Stimulated activated CD8-positive, alpha-beta memory T cell treated with anti-CD3 and anti-CD28 coated beads, Interleukin-7, amount 100 ng/mL, for 4 hours (primary cell): ENCODE measurements at places on chromosomes 1 and 21.

DNA sequence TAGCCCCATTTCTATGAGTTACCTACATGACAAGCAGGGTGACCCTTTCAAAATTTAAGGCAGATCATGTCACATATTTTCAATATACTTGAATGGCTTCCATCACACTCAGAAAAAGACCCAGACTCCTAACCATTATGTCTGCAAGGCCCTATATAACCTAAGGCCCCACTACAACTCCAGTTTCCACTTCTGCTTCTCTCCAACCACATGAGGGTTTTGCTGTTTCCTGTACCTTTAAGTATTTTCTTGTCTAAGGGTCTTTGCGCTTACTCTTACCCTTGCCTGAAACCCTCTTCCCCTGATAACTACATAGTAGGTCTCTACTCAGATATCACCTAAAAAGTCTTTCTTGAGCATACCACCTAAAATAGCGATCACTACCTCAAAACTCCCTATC is 46.1 kb downstream of the SGIP1 start:
- DNase-seq: no peak

DNA sequence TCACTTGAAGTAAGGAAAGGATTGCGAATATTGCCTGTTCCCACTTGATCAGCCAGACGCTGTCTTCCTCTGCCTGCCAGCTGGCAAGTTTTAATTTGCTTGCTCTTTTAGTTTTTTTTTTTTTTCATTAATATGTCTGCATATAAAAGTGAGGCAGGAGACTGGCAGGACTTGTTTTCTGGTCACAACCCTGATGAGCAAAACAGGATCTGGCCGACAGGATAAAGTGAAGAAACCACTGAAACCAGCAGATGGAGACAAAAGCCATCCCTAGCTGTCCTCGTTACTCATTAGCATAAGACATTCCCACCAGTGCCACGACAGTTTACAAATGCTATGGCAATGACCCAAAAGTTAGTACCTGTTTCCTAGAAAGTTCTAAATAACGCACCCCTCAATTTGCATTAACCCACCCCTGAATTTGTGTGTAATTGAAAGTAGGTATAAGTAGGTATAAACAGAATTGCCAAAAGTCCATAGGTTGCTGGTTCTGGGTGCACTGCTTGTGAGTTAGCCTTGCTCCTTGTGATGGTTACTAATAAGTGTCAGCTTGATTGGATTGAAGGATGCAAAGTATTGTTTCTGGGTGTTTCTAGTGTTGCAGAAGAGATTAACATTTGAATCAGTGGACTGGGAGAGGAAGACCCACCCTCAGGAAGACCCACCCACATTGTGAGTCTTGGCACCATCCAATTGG is 60.8 kb downstream of the ZNF684 start:
- DNase-seq: no peak

- no peak for DNase-seq
These were observed 1.5 kb downstream of the PHACTR4 start for GRCh38 chr1:28371010-28371377.

GRCh38 chr1:233065685-233066084 is 115.3 kb downstream of the NTPCR start:
- no peak for DNase-seq

GRCh38 chr1:185170291-185170848 is 13.4 kb downstream of the SWT1 start:
- DNase-seq: peak; percentile 8

DNA sequence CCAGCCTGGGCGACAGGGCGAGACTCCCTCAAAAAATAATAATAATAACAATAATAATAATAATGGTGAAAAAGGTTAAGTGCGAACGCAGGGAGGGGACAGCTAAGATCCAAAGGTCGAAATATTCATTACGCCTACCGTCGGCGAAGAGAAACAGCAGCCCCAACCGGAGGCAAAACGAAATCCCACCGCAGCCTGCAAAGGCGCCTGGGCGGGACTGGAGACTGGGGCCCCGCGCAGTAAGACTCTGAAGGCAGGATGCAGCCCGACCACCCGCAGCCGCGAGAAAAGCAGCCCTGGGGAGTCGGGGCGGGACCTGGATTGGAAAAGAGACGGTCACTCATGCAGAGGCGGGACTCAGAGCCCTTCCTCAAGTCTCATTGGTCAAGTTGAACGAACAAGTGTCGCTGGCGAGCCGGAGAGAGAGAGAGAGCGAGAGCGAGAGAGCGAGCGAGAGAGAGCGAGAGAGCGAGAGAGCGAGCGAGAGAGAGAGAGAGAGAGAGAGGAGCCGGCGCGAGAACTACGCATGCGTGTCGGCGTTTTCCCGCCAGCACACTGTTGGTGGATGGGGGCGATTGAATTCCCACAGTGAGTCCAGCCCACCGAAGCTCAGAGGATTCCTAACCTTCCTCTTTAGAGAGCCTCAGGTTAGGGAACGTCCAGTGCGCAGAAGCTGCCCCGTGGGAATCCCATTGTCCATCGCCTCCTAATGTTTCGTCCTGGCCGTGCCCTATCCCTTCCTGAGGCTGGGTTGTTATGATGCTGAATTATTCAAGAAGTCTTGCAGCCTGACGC is 10.7 kb downstream of the ENTREP3 start:
- peak; percentile 87 for DNase-seq

DNA sequence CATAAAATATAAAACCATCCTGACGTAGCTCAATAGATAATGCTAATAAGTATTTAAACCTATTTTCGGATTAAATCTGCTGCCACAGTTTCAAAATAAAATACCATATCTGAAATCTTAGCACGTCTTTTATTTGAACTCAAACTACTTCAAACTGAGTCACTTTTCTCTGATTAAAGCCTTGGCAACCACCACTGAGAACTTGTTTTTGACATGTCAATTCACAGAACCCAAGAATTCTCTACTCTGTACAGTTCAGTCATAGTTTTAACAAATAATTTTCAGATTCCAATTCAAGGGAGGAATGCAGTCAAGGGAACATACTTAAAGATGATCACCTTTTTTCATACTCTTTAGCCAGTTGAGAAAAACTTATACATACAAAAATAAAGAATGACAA is 643.2 kb downstream of the KCNT2 start:
- no peak for DNase-seq

- DNase-seq: no peak
These were observed 120.7 kb upstream of the MARK1 start for GRCh38 chr1:220407191-220407590.

DNA sequence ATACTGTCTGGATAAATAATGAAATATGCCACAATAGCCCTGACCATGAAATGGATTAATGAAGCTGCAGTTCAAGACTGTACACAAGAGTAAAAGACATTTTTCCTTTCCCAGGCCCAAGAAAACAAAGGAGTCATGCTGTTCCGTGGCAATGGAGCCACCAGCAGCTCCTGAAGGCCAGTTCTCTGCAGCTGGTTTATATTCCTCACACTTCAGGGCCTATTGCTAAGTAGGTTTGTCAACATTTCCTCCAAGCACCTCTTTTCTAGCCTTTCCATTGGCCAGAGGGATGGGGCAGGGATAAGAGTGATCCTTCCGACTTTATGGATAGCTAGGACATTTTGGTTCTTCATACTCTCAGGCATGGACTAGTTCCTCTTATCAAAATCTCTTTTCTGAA is 24.2 kb upstream of the RGL1 start:
- no peak for DNase-seq

DNA sequence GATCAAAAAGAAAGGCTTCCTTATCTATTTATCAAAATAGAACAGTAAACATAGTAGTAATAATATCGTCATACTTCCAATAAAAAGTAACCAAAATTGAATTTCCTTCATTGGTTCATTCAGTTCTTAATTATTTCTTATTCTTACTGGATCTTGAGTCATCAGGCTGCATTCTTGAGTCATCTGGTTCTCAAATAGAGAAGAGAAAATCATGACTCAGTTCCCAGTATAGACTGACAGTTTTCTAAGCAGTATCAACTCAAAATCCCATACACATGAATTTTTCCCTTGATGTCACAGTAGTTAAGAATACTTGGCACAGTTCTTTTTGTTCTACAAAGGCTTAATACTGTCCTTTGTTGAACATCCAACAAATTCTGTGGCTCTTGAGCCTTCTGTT is 626.9 kb upstream of the ADGRL4 start:
- no peak for DNase-seq

GRCh38 chr1:154760469-154760933 is 109.6 kb downstream of the KCNN3 start:
- DNase-seq: peak; percentile 72

DNA sequence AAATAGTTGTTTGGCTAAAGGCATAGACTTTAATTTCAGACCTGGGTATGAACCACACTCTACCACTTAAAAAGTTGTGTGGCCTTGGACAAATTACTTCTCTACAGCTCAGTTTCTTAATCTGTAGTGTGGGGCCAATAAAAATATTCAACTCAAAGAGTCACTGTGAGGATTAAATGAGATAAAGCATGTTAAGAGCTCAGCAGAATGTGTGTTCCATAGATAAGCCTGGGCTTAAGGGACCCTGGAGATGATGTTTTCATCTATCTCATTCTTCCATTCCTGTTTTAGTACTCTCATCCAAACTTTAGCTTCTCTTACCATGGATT is 17.7 kb downstream of the S100A10 start:
- no peak for DNase-seq

DNA sequence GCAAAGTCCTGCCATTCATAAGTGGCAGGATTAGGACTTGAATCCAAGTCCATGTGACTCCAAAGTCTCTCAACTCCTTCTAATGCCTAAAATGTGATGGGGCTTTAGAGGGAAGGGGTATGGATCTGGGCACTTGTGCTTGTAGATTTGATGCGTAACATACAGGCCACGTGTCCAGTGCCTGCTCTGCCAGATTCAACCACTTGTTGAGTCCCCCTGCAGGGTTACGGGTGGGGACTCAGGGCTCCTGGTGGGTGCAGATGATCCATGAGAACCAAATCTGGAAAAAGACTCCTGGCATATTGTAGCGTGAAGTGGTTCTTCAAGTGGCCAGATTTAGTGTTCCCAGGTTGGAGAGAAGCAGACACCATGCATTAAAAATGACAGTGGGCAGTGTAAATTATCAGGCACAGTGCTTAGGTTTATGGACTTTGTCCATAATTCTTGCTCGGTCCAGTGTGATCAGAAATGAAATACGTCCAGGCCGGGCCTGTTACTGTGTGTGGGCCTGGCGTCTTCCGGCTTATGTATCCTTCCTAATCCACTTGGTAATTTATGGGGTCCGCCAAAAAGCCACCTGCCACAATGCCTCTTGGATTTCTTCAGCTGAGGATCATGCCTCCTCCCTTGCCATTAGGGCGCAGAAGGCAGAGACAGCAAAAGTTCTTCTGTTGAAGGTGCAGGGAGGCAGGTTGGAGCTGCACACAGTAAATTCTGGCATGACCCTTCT is 51.2 kb upstream of the LRP8 start:
- DNase-seq: no peak

- DNase-seq: no peak
These were observed 276.0 kb downstream of the MRPL39 start for GRCh38 chr21:25331286-25331685.

GRCh38 chr1:21633992-21634805 is 35.0 kb downstream of the RAP1GAP start:
- DNase-seq: no peak

DNA sequence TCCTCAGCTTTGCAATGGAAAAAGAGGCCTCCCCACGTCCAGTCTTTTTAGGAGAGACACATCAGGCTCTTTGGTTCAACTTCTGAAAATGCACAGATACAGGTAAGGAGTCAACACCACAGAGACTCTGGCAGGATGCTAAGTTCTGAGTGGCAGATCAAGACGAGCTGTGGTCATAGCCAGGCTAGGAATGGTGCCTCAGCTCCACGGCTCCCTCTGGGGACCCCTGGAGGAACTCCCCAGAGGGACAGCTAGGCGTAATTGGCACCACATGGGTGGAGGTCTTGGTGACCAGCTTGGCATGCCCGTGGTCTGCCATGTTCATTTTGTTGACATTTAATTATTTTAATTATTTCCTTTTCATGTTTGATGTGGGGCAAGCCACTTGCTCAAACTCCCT is 206.1 kb downstream of the KAZN start:
- no peak for DNase-seq

GRCh38 chr1:23576338-23577055 is 17.2 kb upstream of the ID3 start:
- no peak for DNase-seq

- DNase-seq: peak; percentile 19
These were observed 123.2 kb downstream of the DMRTB1 start for GRCh38 chr1:53582211-53583020.

DNA sequence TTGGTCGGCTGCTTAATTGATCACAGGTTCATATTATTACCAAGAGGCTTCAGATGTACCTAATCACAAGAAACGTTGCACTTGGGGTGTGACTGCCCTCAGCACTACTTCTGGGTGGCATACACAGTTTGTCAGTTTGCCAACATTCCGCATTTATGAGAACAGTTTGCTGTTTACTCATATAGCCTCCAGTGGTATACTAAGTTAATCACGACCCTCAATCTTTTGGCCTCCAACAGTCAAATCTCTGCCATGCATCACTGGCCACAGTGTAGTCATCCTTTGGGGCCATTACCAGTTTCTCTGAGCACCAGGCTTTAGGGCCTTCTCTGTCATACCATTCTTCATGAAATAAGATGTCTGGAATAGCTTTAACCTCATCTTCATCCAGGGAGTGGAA is 62.8 kb upstream of the BCL9 start:
- no peak for DNase-seq

GRCh38 chr1:33970148-33970825 is 106.4 kb downstream of the HMGB4 start:
- DNase-seq: no peak

DNA sequence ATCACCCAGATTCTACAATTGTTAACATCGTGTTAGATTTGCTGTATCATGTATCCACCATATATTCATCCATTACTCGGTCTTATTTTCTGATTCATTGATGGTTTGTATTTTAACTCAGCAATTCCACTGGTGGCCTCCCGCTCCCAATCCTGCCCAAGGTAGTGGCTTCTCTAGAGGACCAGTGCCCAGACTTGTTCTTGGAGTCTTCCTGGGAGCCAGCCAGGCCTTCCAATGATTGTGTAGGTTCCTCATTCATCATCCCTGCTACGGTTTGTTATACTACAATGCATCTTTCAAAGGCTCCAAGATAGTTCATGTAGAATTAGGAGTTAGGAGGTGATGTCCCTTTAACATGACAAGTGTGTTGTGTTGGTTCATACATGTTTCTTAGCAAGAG is 451.1 kb downstream of the SETD4 start:
- no peak for DNase-seq

DNA sequence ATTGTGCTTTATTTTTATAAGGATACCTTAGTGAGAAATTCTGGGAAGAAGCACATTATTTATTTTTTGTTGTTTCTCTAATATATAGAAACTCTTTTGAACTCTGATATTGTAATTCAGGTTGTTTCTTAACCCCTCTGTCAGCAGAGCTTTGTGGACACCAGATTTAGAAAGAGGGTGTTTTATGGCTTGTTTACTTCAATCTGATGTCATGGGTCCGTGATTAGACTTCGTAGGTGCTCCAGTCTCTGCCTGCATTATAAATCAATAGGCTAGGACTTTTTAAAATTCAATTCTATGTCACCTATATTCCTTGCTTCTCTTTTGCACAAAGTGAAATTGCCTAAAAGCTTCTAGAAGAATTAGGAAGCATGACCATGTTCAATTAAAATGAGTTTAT is 47.3 kb upstream of the CCDC190 start:
- no peak for DNase-seq

GRCh38 chr1:228823200-228823599 is 87.9 kb downstream of the RHOU start:
- DNase-seq: no peak
